ENCODE measurements at places on chromosomes 7 and 10. TPM values are rescaled to one million over a fixed set of nuclear protein-coding genes. Genes with fewer than 3 reads are reported as not detected.
A peak's percentile ranks its signal among the peaks of the same experiment; 100 is the strongest.

PRKAR2B gene
- 23.1 TPM for total RNA-seq

NME8 gene
- total RNA-seq = not detected

SGCE gene
- 69.9 TPM for total RNA-seq

WEE2 gene
- not detected for total RNA-seq

OR2A42 gene
- not detected for total RNA-seq

CTAGE15 gene
- not detected for total RNA-seq

SPDYE5 gene
- not detected for total RNA-seq

TMEM120A gene
- total RNA-seq = 50.2 TPM

SRRM3 gene
- 16.4 TPM for total RNA-seq

SKIDA1 gene
- total RNA-seq = 0.32 TPM

PLEKHA1 gene
- 10.7 TPM for total RNA-seq

H2BK1 gene
- total RNA-seq = not detected

ENO4 gene
- 0.08 TPM for total RNA-seq

- DNase-seq = peak; percentile 92
These were observed 157.3 kb downstream of the CTTNBP2 start for GRCh38 chr7:117715784-117716445.

DNA sequence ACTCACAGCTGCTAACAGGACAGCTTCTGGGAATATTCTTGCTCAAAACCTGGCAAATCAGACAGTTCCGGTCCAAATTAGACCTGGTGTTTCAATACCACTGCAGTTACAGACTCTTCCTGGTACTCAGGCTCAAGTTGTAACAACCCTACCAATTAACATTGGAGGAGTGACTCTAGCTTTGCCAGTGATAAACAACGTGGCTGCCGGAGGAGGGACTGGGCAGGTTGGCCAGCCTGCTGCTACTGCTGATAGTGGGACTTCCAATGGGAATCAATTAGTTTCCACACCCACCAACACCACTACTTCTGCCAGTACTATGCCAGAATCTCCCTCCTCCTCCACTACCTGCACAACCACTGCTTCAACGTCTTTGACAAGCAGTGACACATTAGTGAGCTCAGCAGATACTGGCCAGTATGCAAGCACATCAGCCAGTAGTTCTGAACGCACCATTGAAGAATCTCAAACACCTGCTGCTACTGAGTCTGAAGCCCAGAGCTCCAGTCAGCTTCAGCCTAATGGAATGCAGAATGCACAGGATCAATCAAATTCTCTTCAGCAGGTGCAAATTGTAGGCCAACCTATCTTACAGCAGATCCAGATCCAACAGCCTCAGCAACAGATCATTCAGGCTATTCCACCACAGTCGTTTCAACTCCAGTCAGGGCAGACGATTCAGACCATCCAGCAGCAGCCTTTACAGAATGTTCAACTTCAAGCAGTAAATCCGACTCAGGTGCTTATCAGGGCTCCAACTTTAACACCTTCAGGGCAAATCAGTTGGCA lies 2.1 kb downstream of the SP4 start:
- no peak for DNase-seq

GRCh38 chr10:67864607-67865371 lies 19.7 kb upstream of the SIRT1 start:
- no peak for DNase-seq

DNA sequence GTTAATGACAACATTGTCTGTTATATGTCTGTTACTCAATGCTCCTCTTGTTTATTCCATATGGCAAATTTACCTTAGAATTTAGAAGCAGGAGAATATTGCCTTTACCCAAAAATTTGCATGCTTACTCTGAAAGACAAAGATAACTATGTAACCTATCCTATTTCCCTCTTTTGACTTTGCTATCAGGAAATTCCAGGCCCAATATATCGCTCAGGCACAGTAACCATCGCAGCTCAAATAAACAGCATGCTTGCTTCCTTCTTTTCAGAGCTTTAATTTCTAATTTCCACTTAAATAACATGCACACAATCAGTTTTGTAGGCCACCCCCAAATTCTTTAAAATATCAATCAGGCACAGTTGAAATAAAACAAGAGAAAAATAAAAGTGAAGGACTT lies 57.8 kb downstream of the EBLN1 start:
- no peak for DNase-seq

- DNase-seq = no peak
These were observed 52.3 kb upstream of the COL13A1 start for GRCh38 chr10:69749178-69750010.

GRCh38 chr10:79905322-79906314 lies 43.3 kb downstream of the SFTPD start:
- DNase-seq = peak; percentile 3

GRCh38 chr7:69564454-69565417 lies 33.5 kb upstream of the AUTS2 start:
- DNase-seq = peak; percentile 45

GRCh38 chr10:127275793-127276450 lies 79.5 kb upstream of the INSYN2A start:
- DNase-seq = no peak

- no peak for DNase-seq
These were observed 386.1 kb downstream of the PLXDC2 start for GRCh38 chr10:20202337-20202736.

DNA sequence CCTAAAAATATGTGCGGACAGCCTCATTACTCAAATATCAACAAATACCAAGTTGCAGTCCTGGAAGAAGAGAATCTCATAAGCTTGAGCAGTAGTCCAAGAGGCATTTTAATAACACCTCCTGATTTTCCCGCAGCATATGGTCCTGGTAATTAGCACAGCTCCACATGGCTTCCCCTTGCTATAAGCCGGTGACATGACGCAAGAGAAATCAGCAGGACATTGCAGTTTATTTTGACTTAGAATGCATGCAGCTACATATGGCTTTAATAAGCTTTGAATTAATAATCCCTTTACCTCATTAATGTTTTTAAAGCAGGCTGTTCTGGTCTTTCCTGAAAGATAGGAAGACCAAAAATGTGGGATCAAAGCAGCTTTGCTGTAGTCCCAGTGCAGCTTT lies 137.6 kb downstream of the RAMP3 start:
- DNase-seq = no peak

GRCh38 chr7:38163671-38164070 lies 14.4 kb upstream of the STARD3NL start:
- DNase-seq = no peak

- DNase-seq = peak; percentile 82
These were observed 94.0 kb downstream of the SORBS1 start for GRCh38 chr10:95467162-95467599.

DNA sequence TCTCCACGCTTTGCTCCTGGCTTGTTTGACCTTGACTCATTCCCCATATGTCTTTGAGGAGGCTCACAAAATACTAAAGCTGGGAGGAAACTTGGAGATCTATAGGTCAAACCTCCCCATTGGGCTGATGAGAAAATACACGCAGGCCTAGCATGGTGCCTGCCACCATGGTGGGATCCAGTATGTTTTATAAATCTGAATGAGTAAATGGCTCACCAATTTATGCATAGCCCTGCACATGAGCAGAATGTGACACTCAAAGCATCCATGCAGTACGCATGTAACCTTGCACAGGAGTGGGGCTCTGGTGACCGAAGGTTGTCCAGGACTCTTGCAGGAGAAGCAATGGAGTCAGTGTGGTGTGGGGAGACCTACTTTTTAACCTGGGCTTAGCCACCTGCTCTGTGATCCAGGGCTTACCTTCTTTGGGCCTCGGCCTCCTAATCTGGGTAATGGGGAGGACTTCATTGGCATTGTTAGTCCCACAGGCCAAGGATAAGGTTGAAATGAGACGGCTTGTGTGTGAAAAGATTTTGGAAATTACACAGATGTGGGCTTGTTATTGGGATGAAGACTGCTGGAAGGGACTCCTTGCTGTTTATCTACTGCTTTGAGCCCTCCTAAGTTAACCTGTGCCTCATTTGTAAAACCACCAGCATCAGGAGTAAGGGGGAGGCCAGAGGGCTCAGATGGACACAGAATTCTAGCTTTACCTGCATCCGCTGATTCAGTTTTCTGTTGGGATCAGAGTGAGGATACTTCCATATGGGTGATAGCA lies 58.4 kb downstream of the ADCYAP1R1 start:
- DNase-seq = no peak

- no peak for DNase-seq
These were observed 7.2 kb upstream of the SP8 start for GRCh38 chr7:20793694-20794394.

DNA sequence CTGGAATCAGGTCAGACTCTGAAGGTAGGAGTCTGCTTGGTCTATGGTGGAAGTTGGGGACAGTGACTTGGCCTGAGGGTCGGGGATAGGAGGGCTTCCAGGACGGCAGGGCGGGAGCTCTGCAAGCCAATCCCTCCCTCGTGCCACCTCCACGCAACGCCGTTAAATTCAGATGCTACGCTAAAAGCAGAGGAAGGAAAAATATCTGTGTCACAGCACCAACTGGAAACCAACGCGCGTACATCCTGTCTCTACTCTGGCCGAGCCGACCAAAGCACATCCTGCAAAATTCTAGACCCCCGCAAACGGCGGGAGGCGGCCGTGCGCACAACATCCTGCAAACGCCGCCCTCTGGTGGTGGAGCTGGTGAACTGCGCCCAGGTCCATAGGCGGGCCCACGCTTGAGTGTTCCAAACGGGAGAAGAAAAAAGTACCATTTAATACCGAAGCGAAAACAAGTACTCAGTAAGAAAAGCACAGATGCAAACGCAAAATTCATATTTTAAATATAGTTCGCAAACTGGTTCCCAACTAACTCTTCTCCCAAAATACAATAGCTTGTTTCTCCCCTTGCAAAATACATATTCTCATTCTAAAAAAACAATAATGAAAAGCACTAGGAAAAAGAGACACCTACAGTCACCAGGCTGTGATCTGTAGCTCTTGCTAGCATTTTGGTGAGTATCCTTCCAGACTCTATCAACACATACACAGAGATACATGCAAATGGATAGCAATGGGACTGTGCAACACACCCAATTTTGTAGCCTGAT lies 45.7 kb upstream of the HSPA12A start:
- DNase-seq = peak; percentile 69

DNA sequence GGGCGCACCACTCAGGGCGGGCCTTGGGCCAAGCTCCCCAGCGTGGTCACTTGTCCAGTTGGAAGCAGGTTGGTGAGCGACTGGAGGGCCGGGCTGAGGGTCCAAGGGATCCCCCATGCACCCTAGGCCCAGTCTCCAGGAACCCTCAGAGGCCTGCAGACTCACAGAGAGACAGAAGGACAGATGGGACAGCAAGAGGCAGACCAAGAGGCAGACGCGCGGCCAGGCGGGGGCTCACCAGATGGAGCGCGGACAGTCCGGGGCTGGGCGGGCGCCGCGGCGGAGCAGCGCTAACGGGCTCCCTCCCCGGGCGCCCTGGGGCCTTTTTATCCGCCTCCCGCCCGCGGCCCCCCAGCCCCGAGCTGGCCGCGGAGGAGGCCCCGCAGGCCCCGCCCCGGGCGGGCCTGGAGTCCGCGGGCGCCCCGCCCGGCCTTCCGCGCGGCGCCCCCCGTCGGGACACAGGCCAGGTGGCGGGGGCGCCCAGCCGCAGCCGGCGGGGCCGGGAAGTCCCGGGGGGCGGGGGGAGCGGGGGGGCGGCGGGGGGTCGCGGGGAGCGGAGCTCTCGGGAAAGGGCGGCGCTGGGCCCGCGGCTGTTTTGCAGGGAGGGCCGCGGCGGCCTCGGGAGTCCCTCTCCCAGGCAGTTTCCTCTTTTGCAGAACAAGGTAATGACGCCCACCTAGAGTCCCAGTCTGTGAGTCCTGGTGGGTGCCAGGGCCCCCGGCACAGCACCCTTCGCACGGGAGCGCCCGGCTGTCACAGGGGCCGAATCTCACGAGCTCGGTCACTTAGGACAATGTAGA lies at the start of gene LOXL4:
Gene LOXL4 (minus strand): TSS at position 301 of the 800 bp plus-strand sequence. CDS start 5,175 bp downstream, outside the sequence.
- no peak for DNase-seq

- no peak for DNase-seq
These were observed 42.1 kb downstream of the FAM53B start for GRCh38 chr10:124701881-124702656.

GRCh38 chr10:1419796-1420610 lies 317.3 kb downstream of the ADARB2 start:
- no peak for DNase-seq

DNA sequence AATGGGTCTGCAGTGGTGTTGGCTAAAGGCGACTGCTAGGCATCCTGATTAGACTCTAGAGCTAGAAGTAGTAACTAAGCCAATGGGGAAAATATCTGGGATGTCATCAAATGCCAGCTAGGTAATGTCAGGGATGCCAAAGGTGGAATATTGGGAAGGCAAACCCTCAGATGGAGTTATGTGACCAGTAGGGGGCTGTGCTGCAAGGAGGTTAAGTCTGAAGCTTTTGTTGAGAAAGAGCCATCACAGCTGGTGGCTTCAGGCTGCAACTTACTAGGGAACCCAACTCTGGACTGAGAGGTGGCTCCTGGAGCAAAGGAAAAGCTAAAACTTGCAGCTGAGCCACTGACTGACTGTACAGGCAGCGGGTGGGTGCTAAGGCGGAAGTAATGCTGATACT lies 576.9 kb upstream of the GHITM start:
- no peak for DNase-seq

GRCh38 chr7:45721686-45722598 lies 147.8 kb downstream of the ADCY1 start:
- no peak for DNase-seq

DNA sequence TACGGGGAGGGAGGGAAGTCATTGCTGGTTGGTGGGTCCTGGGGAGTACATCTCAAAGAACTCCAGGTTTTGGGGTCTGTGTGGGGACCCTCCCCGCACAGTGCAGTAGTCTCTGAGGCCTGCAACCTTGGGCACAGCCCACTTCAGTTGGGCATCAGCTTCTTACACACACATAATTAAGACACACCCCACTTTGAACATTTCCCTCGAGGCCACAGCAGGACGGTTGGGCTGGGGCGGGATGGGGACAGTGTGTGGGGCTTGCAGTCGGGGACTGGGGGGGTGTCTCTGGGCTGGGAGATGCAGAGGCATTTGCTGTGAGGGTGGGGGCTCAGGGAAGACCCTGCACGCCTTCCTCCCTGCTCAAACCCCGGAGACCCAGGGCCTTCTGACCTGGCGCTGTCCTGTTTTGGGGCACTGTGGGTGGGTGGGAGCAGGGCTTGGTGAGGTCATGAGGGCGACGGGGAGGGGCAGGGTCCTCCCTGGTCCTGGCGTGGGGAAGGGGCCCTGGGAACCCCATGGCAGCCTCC lies 1.3 kb downstream of the LFNG start:
- DNase-seq = no peak

- no peak for DNase-seq
These were observed 121.9 kb downstream of the MAD1L1 start for GRCh38 chr7:2110610-2111396.

GRCh38 chr7:20351901-20352300 lies 21.2 kb downstream of the ITGB8 start:
- DNase-seq = peak; percentile 54

DNA sequence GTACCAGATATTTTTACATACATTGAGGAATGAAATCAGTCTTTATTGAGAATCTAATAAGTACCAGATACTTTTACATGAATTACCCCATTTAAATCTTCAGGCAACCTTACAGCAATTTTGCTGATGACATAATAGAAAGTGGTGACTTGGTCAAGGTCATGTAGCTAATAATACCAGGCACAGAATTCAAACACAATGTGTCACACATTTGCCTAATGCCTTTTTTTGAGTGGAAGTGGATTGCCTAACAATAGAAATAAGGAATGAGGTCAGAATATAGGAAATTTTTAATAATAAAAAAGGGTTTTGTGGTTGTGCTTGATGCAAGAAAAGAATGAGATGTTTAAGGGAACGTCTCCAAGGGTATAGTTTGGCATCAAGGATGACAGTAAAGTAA lies 466.6 kb upstream of the IGFBP3 start:
- no peak for DNase-seq

- DNase-seq = no peak
These were observed 64.4 kb downstream of the GRM3 start for GRCh38 chr7:86708031-86708680.

GRCh38 chr7:105880571-105881330 lies 4.4 kb upstream of the ATXN7L1 start:
- DNase-seq = no peak
